ENCODE measurements at places on chromosomes 6 and 20.

DNA sequence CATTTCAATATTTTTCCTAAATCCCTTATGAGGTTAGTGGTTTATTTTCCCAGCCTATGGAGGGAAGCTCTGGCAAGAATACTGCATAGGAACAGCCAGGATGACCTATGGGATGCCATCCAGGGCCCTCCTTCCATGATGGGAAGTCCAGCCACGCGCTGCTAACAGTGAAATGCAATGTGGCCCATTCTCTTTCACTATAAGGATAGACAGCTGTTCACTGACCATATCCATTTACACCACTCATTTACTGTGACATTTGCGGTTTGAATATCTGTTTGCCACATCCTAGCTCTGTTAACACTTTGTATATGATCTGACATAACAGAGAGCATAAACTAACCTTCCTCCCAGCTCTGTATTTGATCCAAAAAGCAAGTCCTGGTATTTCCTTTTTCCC is 471.7 kb downstream of the CBLN4 start:
- DNase-seq, result no peak

DNA sequence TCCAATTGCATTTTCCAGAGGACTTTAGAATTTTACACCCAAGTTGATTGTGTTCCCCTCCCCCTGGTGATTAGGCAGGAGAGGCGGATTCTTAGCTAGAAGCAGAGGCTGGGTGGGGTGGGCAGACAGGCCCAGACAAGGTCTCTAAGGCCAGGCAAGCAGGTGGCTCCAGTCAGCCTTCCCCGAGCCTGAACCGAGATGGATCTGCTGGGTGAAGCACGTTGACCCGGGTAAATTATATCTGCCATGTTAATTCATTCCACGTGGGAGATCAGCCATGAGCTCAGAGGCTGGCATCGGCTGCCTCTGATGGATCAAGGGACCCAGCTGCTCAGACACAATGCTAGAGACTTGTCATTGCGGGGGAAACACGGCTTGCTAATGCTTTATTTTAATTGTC is 159.5 kb upstream of the MAFB start:
- peak; percentile 18 for DNase-seq

DNA sequence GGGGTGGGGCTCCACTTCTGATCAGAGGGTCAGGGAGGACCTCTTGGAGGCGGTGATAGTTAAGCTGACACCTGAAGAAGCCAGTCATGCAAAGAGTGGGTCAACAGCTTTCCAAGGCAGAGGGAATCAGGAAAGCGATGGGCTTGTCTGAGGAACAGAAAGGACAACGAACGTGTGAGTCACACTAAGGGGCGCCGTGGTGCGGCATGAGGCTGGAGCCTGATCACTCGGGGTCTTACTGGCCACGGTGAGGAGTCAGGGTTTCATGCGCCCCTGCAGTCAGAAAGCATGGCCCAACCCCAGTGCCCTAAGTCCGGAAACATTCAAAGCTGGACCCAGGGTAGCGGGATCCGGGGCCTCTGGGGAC is 50.6 kb upstream of the SLC32A1 start:
- DNase-seq, result peak; percentile 46

GRCh38 chr6:44561060-44561623 is 173.6 kb downstream of the CDC5L start:
- DNase-seq, result no peak

DNA sequence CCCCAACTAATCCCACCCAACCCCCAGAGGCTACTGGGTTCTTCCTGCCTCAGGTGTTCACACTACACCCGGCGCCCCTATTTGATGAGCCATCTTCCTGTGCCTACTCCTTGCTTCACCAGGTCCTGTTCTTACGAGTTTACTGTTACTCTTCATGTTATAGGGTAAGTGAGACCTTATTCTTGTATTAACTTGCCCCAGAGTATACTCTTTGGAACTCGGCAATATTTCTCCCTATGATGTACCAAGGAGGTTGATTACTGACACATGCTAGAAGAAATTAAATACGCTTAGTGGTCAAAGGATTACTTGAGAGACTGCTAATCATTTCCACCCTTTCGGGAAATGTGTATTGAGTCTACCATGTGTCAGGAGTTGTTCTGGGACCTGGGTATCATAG is 8.9 kb downstream of the RING1 start:
- DNase-seq, result no peak

- DNase-seq, result no peak
These were observed 70.7 kb downstream of the MYB start for GRCh38 chr6:135251498-135252441.

GRCh38 chr6:11460001-11460668 is 77.4 kb upstream of the TMEM170B start:
- DNase-seq, result peak; percentile 18

GRCh38 chr6:14765106-14765505 is 480.8 kb upstream of the JARID2 start:
- DNase-seq, result no peak

- no peak for DNase-seq
These were observed 6.4 kb downstream of the LZTS3 start for GRCh38 chr20:3166913-3167342.

DNA sequence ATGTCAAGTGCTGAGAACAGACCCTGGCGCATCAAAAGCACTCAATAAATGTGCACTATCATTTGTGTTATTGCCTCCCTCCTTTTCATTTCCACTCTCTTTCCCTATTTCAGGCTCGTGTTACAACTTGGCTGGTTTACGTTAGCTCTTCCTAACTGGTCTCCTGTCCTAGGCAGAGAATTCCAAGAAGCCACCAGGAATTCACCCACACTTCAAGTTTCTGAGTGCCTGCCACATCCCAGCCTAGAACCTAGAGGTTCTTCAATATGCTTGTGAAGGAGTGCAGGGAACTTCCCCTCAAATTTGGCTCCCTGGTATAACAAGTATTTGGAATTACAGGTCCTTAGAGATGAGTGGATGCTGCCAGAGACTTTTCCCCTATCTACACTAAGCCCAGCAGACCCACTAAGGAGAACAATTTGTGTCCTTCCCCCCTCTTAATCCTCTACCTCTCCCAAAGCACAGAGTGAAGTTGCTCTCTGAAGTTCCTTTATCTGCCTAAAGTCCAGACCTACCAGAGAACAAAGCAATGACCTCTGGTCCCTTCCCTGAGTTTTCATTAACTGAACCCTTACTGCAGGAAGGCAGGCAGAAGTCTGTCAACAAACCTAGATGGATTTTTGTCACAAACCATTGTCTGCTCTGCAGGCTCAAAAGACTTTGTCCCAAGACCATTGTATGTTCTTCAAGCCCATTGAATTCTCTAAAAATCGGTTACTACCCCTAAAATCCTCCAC is 201.6 kb upstream of the JARID2 start:
- DNase-seq, result no peak

GRCh38 chr6:140979642-140980091 is 1153.1 kb upstream of the GJE1 start:
- DNase-seq, result no peak
